ENCODE measurements at places on chromosomes 1 and 21. TPM values are rescaled to one million over a fixed set of nuclear protein-coding genes. Genes with fewer than 3 reads are reported as not detected.

DNA sequence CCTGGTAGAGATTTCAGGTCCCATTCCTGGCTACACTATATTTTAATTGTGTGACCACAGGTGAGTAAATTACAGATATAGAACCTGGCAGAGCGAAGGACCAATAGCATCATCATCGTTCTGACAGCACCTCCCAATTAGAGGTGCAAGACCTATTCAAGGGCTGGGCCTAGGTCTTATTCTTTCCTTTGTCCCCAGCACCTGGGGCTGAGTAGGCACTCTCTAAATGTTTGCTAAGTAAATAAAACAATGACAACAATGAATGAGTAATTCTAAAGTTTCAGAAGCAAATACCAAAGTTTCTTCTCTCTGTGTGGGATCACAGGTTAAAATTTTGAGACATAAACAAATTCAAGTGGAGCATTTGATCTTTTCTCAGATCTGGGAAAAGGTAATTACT is 32.7 kb downstream of the BEND5 start:
- DNase-seq = no peak

DNA sequence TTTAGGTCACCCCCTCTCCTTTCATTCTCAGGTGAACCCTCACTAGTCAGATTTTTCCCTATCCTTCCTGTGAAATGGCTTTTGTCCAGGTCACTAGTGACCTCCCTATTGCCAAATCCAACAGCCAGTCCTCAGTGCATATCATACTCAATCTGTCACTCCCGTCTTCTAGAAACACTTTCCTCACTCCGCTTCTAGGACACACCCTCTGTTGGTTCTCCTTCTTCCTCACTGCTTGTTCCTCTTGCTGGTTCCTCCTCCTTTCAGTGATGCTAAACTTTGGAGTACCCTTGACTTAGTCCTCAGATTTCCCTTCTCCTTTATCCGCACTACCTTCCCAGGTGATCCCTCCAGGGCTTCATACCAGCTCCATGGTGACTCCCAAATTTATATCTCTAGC is 94.3 kb downstream of the RNF220 start:
- no peak for DNase-seq

- no peak for DNase-seq
Measured at GRCh38 chr1:15727866-15728534, 8.1 kb upstream of the SLC25A34 start.

DNA sequence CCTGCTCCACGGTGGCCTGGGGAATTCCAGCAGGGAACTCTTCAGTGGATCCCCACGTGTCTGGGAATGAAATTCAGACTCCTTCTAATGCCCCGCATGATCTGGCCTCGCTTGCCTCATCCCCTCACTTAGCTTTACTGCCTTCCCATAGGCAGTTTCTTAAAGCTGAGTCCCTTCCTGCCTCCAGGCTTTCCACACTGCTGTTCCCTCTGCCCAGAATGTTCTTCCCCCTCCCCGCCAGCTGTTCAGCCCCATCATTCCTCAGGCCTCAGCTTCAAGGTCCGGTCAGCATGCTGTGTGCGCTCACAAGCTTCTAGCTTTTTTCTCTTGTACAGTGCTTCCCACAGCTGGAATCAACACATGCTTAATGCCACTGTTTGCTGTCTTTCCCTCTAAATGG is 54.9 kb upstream of the WASF2 start:
- DNase-seq = no peak

DNA sequence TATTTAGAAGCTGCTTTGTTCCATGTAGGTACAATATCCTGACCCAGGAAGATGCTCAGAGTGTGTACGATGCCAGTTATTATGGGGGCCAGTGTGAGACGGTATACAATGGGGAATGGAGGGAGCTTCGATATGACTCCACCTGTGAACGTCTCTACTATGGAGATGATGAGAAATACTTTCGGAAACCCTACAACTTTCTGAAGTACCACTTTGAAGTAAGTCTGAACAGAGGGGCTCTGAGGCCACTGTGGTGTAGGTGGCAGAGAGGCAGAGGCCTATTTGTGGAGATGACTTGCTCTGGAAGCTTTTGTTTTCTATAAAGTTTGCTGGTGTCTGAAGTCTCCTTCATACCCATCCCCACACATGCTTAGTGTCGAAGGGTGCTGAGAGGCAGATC is 26.8 kb downstream of the C8A start:
- DNase-seq = no peak

- DNase-seq = no peak
Measured at GRCh38 chr1:32250893-32251716, at the start of gene LCK. TSS of gene LCK (plus strand) at chr1:32251265. CDS start at chr1:32274330, 23,065 bp downstream.

DNA sequence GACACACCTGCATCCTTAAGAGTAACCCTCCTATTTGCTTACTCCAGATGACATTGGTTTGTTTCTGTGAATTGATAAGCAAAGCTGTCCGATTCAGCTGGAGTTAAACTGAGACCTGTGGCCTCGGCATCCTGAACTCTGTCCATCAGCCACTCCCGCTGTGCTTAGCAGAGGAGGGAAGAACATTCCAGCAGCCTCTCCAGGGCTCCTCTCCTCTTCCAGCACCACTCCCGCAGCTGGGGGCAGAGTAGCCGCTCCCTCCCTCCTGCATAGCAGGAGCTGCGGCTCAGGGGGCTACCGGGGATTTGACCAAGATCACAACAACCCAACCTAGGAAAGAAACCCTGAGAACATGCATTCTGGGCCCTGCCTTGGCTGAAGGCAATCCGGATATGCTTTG is 8.8 kb downstream of the LRRC38 start:
- DNase-seq = no peak

- DNase-seq = no peak
Measured at GRCh38 chr1:33182401-33182841, 578 bp upstream of the TRIM62 start.

Gene SH3GLB1
- 160 TPM for total RNA-seq

Gene SPOCD1
- 0.19 TPM for total RNA-seq

Gene ZMYND12
- 1.6 TPM for total RNA-seq

Data from cardiac septum (tissue), 1 donor.